ENCODE measurements at places on chromosomes 12 and 14. TPM values are rescaled to one million over a fixed set of nuclear protein-coding genes. Genes with fewer than 3 reads are reported as not detected.

DNA sequence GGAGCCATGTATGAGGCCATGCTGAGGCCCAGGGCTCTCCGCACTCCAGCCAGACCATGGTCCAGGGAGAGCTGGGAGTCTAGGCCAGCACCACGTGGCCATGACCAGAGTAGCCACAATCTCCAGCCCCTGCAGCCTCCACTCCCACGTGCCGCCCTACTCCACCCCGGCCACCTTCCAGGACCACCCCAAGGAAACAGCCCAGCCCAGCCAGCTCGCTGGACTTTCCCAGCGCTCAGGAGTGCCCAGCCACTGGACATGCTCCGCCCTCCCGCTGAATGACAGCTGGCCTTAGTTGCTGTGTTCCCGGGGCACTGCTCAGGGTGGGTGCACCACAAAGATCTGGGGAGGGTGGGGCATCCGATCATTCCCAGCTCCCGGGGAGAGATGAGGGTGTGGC lies 2.1 kb upstream of the C14orf180 start:
- peak; percentile 53 for DNase-seq

DNA sequence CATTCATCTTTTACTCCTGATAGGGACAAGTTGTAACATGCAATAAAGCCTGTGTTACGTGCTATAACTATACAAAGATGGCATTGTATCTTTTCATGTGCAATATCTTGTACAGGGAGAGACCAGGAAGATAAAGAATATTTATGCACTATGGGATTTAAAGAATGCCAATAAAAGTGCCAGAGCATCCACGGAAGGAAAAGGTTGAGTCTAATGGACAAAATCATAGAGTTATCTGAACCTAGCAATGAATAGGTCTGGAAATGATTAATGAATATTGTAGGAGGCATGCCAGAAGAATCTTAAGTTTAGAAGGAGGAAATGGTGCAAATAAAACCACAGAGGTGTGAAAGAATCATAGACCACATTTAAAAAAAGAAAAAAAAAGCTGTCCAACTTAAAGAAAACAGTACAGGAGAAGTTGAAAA lies 263.9 kb downstream of the KCNC2 start:
- no peak for DNase-seq

- no peak for DNase-seq
Observed at GRCh38 chr14:24576182-24576581, at the start of gene CTSG. Gene CTSG (minus strand): TSS chr14:24576250. CDS start chr14:24576223, 27 bp downstream.

DNA sequence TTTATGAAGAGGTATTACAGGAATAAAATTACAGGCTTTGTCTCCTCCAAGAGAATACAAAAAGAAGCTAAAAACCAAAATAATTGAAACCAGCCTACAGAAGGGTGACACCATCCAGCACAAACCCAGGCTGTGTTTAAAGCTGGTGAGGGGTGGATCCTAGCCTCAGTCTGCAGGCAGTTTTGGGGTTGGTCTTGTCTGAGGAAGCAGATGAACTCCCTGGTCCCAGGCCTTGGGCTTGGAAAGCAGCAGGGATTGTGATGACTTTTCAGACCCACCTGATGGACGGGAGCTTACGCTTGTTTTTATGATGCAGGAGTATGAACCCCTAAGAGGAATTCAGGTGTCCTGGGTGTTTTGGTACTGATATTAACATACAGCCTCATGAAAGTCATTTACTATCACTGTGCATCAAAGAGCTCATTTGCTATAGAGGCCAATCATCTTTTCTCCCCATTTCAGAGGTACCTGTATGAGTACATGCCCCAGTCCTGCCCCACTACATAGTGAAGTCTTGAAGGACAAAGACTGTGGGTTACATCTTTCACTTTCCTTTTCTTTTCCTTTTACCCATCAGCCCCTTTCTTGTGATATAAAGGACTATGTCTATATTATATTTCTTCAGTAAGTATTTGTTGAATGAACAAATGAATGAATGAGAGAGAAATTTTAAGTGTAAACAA lies 18.1 kb downstream of the PRICKLE1 start:
- no peak for DNase-seq

The CHFR gene
- 91.0 TPM for total RNA-seq

The TEX52 gene
- total RNA-seq = not detected
